Lower lobe of right lung (tissue), 2 donors: ENCODE measurements at places on chromosomes 13 and 19. TPM values are rescaled to one million over a fixed set of nuclear protein-coding genes. Genes with fewer than 3 reads are reported as not detected.

DNA sequence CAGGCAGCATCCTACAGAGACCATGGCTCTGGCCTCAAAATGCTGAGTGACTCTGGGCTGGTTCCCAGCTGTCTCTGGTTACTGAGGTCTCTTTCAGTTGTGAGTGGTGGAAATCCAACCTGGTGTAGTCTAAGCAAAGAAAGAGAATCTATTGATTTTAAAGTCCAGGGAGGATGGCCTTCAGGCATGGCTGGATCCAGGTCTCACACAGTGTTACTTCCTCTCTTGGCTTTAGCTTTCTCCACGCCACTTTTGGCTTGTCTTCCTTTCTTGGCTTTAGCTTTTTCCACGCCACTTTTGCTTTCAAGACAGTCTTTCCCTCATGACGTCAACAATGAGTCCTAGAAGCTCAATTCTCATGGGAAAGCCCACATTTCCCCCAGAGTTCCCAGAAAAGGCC is 4.1 kb downstream of the CYP4F3 start:
- no peak for DNase-seq

GRCh38 chr13:96848286-96848685 is 146.0 kb downstream of the OXGR1 start:
- DNase-seq: no peak

DNA sequence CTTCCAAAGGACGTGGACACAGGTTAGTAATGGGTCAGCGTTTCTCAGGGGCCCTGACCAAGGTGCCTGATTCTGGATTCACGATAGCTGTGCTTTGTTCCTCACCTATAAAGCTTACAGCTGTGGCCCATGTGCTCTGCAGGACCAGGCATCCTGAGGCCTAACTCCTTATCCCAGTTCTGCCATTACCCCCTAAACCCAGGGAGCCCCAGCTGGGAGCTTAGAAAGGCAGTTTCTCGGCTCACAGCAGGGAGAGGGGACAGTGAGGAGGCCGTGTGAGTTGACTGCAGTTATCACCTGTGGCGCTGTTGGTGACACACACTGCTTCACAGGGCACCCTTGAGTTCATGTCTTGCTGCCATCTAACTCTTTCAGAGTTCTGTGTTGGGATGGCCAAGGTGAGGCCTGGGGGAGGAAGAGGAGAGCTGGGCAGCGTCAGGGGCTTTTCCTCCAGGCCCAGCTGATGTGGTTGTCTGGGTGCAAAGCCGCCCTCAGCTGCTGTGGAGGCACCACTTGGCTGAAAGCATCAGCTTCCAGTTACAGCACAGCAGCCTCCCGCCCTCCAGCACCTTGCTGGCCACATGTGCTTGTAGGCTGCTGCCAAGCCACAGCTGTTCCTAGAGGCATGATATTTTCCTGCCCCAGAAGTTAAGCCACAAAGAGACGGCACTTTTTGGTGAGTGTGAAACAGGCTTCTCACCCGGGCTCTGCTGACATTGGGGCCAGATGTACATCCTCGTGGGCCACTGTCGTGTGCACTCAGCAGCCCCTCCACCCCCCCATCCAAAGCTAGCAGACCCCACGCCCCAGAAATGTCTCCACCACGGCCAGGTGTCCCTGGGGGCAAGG is 99.6 kb upstream of the MCF2L start:
- no peak for DNase-seq

DNA sequence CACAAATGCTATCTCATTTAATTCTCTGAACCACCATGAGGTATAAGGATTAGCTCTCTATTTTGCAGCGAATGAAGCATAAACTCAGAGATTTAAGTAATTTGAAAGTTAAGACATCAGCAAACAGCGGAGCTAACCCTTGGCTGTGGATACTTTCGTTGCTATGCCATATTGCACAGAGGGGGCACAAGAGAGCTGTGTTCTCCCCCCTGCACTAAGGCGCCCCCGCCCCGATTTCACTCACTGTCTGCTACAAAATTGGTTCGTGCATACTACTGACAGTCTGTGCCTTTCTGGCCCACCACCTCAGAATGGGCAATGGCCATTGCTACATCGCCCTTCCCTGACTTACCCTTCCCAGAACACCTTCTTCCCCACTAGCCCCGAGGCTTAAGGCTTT is 105.7 kb upstream of the OBI1 start:
- DNase-seq: no peak

DNA sequence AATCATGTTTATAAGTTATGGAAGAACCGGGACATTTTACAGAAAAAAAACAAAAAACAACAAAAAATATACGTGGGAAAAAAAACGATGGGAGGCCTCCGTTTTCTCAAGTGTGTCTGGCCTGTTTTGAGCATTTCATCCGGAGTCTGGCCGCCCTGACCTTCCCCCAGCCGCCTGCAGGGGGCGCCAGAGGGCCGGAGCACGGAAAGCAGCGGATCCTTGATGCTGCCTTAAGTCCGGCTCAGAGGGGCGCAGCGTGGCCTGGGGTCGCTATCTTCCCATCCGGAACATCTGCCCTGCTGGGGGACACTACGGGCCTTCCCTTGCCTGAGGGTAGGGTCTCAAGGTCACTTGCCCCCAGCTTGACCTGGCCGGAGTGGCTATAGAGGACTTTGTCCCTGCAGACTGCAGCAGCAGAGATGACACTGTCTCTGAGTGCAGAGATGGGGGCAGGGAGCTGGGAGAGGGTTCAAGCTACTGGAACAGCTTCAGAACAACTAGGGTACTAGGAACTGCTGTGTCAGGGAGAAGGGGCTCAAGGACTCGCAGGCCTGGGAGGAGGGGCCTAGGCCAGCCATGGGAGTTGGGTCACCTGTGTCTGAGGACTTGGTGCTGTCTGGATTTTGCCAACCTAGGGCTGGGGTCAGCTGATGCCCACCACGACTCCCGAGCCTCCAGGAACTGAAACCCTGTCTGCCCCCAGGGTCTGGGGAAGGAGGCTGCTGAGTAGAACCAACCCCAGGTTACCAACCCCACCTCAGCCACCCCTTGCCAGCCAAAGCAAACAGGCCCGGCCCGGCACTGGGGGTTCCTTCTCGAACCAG is 1.8 kb upstream of the APOE start:
- peak; percentile 79 for DNase-seq

- no peak for DNase-seq
Observed at GRCh38 chr19:10246511-10246910, 5.5 kb upstream of the MRPL4 start.

GRCh38 chr13:101655435-101655834 is 203.0 kb downstream of the ITGBL1 start:
- no peak for DNase-seq

DNA sequence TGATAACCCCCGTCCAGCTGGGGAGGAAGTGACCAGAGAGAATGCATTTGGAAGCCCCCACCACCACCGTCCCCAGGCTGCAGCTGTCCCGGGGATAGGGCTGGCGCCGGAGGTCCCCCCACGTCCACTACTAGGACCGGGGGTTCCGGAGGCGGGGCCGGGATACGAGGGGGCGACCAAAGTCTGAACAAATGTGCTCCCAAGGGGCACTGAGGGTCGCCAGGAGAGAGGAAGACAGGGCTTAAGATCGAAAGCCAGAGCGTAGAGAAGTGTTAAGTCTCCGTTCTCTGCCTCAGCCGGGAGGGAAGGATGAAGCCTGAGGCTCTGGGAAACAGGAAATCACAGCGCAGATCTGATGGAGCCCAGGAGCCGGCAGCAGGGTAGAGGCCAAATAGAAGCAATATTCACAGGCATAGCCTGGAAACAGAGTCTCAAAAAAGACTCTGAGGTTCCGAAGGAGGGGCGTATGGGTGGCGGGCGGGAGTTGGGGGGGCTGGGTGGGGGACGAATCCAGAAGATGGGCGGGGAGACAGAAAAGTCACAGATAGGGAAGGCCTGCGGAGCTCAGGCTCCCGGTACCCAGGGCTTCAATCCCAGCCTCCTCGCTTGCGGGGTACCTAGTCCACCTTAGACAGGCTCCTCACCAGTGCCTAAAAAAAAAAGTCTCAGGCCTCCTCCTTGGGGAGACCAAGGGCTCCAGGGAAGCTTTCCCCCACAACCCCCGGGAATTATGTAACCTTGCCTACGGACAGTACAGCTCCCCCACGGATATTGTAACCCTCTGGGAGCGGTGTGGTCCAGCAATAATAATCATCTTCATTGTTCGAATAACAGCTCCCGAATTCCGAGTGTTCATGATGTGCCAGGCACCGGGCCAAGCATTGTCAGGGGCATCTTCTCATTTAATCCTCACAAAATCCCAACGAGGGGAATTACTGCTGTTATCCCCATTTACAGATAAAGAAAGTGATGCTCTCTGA is 1.1 kb upstream of the ERF start:
- no peak for DNase-seq

STARD13 gene
- 61.0 TPM for total RNA-seq

ZNF835 gene
- total RNA-seq: 3.0 TPM

SLC25A41 gene
- not detected for total RNA-seq

ZMYM5 gene
- total RNA-seq: 10.9 TPM
